Fibroblast of skin of scalp (primary cell): ENCODE measurements at places on chromosomes 3 and 15.

GRCh38 chr3:169619793-169620192, 43.7 kb downstream of the MECOM start:
- DNase-seq = no peak

DNA sequence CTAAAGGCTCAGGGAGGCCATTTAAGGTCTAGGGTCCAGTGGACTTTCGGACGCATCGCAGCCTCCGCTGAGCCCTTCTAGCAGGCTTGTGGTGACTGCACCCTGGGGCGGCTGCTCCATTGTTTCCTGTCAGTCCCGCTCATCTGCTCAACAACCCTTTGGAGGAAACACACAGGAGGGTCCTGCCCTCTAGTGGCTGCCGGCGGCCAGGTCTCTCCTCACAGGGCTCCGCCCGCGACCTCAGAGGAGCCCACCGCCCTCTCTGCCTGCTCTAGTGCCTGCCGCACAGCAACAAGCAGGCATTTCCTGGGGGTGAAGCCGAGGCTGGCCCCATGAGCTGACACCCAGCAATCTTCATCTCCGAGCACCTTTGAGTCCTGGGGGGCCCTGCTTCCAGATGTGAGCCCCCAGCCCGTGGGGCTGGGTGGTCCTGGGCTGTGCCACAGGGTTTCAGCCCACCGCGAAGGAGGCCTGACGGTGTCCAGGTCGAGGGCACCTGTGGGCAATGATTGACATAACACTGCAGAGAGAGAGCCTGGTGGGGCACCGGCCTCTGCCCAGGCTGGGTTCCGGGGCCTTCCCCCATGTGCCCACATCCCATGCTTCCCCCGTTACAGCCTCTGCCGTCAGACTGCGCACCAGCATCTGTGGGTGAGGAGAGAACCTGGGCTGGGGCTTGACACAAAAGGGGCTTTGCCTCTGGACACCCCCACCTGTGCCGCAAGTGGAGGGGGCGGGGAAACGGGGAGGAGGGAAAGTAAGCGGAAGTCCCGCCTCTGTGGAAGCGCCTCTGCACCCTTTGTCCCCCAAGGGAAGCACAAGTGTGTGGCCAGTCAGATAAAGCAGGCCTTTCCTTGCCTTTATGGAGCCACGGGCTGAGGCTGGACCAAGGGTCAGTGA, 27.0 kb upstream of the SFMBT1 start:
- DNase-seq = peak; percentile 76

- DNase-seq = no peak
Measured at GRCh38 chr3:114846779-114847178, 300.3 kb downstream of the ZBTB20 start.

DNA sequence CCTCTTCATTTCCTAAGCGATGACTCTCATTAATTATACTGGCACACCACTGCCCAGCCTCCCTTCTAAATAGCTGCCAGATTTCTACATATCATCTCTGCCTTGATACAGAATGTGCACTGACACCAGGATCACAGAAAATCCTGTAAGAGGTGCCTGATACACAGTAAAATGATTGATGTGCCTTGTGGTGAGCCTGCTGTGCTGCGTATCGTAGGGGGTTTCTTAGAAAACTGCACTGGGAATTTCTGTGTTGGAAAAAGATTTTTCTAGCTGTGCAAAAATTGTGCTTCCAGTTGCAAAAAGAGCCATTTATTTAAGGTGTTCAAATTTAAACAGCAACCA, 3.0 kb upstream of the PLCH1 start:
- no peak for DNase-seq

DNA sequence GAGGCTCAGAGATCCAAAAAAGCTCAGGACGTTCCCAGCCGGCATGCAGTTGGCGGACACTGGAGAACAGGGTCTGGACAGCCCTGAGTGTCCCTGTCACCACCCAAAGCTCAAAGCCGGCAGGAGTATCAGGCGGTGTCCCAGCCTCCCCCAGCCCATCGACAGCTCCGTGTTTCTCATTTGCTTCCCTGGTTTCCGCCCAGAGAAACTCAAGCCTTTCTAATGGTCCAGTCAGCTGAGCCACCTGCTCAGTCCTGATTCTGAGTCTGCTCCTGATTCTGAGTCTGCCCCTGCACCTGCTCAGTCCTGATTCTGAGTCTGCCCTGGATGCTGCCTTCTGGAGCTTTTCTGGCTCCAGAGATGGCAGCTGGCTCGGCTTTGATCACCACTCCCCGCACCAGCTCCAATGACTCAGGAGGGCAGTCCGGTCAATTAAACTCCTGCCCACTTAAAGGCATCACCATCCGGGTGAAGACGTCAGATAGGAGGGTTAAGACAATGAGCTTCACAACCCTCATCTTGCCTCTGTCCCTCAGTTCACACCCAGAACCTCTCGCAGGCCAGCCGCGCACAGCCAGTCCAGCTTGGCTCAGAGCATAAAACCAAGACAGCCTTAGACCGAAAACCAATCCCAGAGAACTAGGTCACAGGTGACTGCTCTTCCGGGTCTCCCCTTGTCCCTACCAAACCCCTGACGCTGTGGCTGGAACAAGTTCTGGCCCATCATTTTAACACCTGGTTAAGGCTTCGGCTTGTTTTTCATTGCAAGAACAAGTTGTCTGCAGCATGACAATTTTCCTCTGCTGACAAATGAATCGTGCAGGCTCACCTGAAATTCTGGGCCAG, 6.8 kb downstream of the PCSK6 start:
- DNase-seq = no peak

GRCh38 chr3:179088306-179088705, 16.7 kb upstream of the ZMAT3 start:
- DNase-seq = no peak

GRCh38 chr3:146780251-146780650, 175.1 kb upstream of the PLSCR5 start:
- DNase-seq = peak; percentile 25

DNA sequence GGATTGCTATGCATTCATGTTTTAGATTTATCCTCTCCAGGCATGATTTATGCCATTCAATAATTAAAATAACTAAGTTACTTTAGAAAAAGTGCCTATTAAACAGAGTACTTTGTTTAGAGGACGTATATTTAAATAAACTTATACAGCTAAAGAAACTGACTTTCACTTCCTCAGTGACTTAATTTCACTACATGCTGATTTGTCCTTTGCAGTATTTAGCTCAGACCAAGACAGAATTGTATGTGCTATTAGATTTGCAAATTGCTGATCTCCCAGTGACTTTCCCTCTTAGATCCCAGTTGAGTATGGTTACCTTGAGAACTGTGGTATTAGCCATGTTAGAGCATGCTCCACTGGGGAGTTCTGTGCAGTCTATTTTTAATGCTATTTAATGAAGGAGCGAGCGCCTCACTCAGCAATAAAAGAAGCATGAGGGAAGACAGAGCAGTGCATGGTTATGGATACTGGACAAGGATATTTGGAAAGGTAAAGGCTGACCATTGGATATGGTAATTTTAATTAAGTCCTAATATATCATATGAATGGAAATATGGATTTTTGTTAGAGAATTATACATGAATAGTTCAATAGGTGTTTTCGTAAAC, 2.7 kb downstream of the ARPP21 start:
- no peak for DNase-seq

- DNase-seq = no peak
Measured at GRCh38 chr15:67823314-67824196, 1.8 kb upstream of the SKOR1 start.

- no peak for DNase-seq
Measured at GRCh38 chr3:64056606-64057180, 33.4 kb upstream of the PSMD6 start.

DNA sequence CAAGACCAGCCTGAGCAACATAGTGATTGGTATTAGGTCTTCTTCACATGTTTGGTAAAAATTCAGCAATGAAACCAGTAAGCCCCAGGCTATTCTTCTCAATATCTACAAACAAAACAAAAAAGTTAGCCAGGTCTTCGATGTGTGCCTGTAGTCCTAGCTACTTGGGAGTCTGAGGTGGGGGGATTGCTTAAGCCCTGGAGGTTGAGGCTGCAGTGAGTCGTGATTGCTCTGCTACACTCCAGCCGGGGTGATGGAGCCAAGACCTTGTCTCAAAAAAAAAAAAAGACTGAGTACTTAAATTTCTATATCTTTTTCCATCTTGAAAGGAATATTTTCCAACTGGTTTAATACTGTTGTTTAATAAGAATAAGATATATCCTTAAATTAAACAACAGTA, 106.8 kb downstream of the MBNL1 start:
- DNase-seq = peak; percentile 52

GRCh38 chr3:52420388-52420787, 24.5 kb downstream of the SEMA3G start:
- DNase-seq = no peak

GRCh38 chr3:6542795-6543194, 318.1 kb upstream of the GRM7 start:
- DNase-seq = no peak
